ENCODE measurements at places on chromosomes 2 and 18.

- DNase-seq: no peak
Observed at GRCh38 chr2:207505728-207506127, 24.0 kb upstream of the CREB1 start.

DNA sequence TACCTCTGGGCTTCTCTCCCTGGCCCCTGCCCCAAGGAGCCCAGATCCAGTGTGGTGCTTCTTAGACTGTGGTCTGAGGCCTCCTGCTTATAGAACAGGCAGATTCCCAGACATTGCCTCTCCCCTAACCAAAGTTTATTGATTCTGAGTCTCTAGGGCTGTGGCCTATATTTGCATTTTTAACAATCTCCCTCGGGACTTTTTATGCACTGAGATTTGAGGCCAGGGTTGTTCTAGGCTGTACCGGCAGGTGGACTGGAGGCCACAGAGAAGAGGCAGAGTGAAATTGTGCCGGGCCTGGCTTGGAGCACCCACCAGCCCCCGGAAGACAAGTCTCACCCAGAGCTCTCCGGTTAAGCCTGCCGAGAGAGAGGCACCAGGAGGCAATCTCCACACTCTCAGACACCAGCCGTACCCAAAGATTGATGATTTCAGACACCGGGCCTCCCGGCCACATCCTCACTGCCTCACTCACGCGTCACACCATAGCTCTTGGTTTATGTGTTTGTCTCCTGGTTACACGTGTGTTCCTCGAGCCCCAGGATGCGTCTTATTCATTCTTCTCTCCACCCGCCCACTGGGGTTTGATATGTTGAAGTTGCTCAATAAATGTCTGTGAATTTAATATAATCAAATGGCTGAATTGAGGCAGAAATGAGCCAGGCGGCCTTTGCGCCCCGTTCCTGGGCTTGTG lies 203.7 kb downstream of the KLHL29 start:
- no peak for DNase-seq

GRCh38 chr2:212242724-212243123 lies 295.9 kb downstream of the ERBB4 start:
- DNase-seq: no peak

DNA sequence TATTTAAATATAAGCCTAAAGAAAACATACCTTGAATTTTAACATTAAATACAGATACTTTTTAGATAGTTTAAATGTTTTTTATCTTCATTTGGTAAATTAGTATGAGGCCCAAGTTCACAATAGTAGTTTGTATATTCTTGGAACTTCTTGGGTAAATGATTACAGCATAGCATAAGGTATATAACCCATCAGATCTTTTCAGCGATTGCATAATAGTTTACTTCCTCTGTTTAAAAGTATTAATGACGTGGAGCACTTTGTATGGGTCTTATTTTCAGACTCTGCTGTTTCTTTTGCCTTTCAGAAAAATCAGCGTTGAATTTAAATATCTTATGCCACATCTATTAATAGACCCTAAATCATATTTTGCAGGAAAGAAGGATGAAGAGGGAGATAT lies 60.2 kb downstream of the CHRNA1 start:
- DNase-seq: no peak

GRCh38 chr18:45081566-45082181 lies 401.0 kb downstream of the SETBP1 start:
- peak; percentile 53 for DNase-seq

DNA sequence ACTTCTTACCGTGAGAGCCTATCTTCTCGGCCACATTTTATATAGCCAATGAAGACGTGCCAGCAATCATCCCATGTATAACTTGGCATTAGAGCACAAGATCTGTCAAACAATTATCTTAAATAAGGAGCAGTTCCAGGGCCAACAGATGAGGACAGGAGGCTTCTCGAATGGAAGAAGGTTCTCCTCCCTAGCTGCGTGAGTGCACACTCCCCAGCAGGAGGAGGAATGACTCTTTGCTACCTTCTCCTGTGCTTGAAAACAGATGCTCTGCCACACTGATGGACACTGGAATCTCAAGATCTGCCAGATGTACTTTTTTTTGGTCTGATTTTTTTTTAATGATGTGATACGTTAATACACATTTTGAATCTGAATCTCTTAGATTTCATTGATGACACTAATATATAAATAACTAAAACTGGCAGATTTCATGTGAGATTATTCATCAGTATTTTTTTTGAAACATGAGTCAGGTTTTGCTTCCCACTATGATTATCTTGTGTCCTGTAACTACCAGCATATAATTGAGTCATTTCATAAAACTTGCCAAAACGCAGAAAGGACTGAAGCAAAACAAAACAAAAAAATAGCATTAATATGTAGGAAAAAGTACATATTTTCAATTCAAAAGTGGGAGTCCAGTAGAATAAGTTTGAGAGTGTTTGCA lies 626 bp upstream of the VIT start:
- DNase-seq: peak; percentile 20

- DNase-seq: peak; percentile 17
Observed at GRCh38 chr2:191314697-191315364, 69.6 kb downstream of the MYO1B start.

DNA sequence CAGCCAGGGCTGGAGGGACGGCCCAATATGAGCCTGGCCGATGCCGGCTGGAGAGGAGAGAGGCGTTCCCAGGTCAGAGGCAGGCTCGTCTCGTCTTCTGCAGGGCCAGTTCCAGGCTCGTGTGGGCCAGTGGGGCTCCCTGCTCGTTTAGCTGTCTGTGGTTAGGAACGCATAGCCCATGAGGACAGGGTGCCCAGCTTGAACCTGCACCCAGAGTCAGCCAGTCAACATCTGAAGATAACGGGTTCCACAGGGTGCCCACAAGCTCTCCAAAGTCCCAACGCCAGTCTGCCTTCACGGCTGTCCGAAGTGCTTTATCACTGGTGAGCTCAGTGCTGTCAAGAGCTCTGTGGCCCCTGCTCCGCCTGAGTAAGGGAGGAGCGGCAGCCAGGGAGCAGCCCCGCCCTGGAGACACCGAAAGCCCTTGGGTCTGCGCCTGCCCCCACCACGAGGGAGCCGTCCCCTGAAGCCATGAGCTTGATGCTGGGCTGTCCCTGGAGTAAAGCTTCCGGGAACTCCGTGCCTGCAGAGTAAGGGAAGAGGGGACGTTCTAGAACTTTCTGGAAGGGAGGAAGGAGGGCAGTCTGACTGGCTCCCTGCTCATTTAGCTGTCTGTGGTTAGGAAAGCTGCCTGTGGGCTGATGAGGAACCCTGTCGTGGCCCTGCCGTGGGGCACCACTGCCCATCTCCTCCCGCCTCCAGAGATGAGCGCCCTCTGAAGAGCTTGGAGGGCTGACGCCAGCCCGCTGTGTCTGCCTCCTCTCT lies 2.7 kb upstream of the HSBP1L1 start:
- peak; percentile 25 for DNase-seq

Data from suppressor macrophage (primary cell).